Spleen (tissue), 13 donors: ENCODE measurements at places on chromosomes 6 and 20.

DNA sequence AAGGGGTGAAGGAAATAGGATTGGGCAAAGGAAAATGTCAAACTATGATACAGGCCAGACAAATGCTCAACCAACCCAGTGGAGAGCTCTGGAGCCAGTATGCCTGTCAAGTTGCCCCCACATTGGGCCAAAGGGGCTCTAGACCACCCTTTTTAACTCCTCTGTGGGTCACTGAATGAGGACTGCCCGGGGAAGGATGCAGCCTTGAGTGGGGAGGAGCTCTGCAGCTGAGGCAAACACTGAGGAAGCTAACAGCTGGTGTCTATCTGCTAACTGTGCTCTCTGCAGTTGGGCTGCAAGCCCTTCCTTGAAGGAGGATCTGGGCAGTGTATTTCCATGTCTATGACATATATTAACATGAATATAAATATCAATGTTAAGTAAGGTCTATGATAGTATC is 98.4 kb upstream of the PRSS16 start:
- DNase-seq = no peak

DNA sequence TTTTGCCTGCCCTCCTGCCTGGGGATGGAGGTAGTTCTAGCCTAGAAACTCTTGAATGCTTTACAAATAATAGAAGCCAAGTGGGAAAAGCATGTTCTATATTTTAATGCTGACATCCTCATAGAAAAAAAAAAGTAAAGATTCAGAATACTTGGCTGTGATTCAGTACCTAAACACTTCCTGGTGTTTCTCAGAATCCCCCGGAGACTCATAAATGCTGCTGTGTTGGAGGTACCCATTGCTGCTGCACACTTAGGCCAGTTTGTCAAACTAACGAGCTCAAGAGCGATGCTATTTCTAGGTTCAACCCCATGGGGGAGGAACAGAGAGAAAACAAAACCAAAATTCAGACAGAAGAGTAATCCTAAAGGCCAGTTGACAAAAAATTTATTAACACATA is 38.8 kb upstream of the ZFP64 start:
- no peak for DNase-seq

- DNase-seq = no peak
Measured at GRCh38 chr6:116666869-116667268, 1.7 kb downstream of the ZUP1 start.

- no peak for DNase-seq
Measured at GRCh38 chr6:107578642-107579341, 88.9 kb downstream of the SOBP start.

GRCh38 chr6:2797564-2798031 is 32.4 kb downstream of the WRNIP1 start:
- DNase-seq = no peak

DNA sequence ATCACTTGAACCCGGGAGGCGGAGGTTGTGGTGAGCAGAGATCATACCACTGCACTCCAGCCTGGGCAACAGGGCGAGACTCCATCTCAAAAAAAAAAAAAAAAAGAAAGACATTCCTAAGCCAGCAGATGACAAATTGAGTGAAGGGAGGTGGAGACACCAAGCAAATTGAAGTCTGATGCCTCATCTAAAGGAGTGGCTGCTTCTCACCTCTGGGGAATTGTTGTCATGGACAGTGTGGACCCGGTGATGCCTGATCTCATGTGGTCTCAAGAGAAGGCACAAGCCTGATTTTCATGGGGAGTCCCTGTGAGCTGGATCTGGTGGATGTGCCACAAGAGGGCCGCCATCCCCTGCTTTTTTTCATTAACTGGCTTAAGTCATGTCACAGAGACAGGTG is 272.0 kb downstream of the ZNF217 start:
- DNase-seq = no peak

- no peak for DNase-seq
Measured at GRCh38 chr6:157832250-157832967, 9.4 kb downstream of the SNX9 start.

- peak; percentile 64 for DNase-seq
Measured at GRCh38 chr20:63086421-63087235, 79.9 kb upstream of the BHLHE23 start.

GRCh38 chr6:89508755-89509563 is 76.0 kb downstream of the ANKRD6 start:
- DNase-seq = no peak

- no peak for DNase-seq
Measured at GRCh38 chr6:127073222-127073621, 45.2 kb upstream of the RSPO3 start.

DNA sequence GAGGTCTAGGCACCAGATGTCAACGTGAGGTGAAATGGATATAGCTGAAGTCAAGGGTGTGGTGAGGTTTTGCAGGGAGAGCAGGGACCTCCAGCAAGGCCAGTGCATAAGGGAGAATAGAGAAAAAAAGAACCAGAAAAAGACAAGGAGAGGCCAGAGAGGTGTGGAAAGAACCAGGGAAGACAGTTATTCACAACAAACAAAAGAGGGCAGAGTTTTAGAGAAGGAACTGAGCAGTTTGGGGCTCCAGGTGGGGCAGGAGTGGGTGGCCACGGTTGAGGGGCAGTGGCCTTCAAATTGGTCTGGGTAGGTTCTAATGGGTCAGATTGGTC is 11.6 kb upstream of the NQO2 start:
- DNase-seq = no peak

DNA sequence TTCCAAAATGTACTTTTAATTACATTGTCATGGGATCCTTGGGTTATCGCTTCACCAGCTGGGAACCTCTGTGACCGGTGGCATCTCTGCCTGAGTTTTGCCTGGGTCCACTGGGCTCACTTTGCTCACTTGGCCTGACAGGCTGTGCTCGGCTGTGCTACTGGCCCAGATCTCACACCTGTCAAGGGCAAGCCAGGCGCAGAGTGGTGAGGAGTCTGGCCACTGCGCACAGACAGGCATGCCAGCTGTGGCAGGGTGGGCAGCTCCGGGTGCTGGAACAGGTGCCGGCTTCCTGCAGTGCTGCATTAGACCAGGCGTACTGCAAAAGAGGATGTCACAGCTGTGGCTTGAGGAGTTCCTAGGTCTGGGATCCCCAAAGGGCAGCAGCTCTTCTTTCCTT is 489.8 kb downstream of the TENT5A start:
- DNase-seq = no peak
